ENCODE measurements at places on chromosomes 12 and 14. TPM values are rescaled to one million over a fixed set of nuclear protein-coding genes. Genes with fewer than 3 reads are reported as not detected.

Gene SLC41A2
- 67.1 TPM for total RNA-seq

Gene NDRG2
- total RNA-seq, result 139 TPM

Gene RNASE4
- 45.6 TPM for total RNA-seq

Gene CLEC14A
- total RNA-seq, result 31.4 TPM

Gene NPFF
- 9.1 TPM for total RNA-seq

Gene RBM23
- 731 TPM for total RNA-seq

Gene IGF1
- total RNA-seq, result 44.0 TPM

Gene ADAM21
- 0.14 TPM for total RNA-seq

Gene SIRT4
- total RNA-seq, result 8.8 TPM

Gene KLHDC1
- 10.8 TPM for total RNA-seq

Gene KLRC1
- 0.54 TPM for total RNA-seq

Gene CFAP54
- 1.1 TPM for total RNA-seq

Gene RBP5
- total RNA-seq, result 0.71 TPM

Gene NRIP2
- 8.1 TPM for total RNA-seq

Gene SLC2A14
- total RNA-seq, result not detected

Gene ERP27
- not detected for total RNA-seq

Gene PRDM4
- 24.5 TPM for total RNA-seq

Gene TMEM121
- total RNA-seq, result 2.6 TPM

Gene C12orf54
- total RNA-seq, result not detected

Gene RIMKLB
- 159 TPM for total RNA-seq
